ENCODE measurements at places on chromosomes 4 and X.

DNA sequence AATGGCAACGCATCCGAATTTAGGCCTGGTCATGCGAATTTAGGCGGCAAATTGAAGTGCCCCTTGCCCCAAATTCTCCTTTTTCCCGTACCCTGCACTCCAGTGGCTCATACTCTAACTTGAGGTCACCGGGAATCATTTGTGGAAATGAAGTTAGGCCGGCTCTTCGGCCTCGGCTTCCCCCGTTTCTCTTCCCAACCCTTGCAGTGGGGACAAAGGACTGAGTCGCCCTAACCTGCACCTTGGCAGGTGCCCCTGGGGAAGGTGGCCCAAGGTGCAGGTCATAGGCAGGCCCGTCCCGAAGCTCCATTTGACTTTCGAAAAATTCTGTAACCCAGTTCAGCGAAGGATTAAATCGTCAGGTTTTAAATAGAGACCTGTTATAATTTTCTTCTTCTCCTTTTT is 811 bp downstream of the SRD5A3 start:
- no peak for DNase-seq

- DNase-seq = no peak
These were observed 628 bp downstream of the SCLT1 start for GRCh38 chr4:129092631-129093190.

- DNase-seq = no peak
These were observed 58.6 kb downstream of the GATB start for GRCh38 chr4:151702256-151702655.

- no peak for DNase-seq
These were observed 371.5 kb downstream of the KCNIP4 start for GRCh38 chr4:21577056-21577455.

DNA sequence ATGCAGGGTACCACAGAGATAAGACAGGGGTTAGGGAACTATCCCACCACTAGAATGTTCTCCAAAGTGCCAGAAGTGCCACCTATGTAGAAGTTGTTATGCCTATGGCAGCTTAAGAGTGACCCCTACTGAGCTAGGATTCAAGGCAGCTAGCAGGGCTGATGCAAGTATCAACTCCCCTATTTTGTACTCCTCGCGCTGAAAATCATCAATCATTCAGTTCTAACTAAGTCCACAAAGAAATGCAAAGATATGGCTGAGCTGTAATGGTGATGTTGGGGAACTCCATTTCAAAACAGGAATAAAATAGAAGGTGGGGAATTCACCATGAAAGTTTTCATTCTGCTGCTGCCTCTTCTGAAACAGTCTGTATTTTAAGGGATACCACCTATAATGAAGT is 13.8 kb downstream of the ACSL4 start:
- no peak for DNase-seq

All from AG09319 (cell line).